ENCODE measurements at places on chromosomes 12 and 14.

DNA sequence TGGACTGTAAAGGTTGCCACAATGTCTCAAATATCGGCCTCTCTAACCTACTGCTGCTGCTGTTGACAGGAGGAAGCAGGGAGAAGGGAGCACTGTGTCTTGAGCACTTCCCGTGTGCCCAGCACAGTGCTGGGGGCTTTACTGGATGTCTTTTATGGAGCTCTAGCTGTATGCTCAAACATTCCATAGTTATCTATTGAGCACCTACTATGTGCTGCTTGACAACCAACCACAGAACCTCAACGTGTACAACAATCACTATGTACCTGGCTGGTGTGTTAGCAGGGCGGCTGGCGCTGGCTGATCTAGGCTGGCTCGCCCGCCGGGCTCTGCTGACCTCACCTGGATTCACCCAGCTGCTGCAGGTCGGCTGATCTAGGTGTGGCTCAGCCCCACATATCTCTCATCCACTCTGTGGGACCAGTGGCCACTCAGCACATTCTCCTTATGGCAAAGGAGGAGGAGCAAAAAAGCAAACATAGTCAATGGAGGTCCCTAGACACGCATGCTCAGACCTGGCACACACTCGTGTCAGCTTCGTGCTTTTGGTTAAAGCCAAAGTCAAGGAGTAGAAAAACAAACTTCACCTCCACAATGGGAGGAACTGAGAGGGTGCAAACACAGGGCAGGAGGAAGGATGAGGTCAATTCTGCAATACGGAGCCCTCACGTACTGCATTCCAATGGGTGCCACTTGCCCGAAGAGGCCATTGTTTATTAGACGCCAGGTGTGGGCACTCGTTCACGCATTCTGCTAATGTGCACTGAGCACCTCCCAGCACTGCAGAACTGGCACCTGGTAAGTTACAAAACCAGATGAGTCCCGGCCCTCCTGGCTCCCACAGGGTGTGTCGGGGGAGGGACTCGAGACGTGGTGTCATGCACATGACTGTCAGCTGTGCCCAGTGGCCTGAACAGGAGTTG is 147.2 kb downstream of the SCARB1 start:
- DNase-seq: no peak

DNA sequence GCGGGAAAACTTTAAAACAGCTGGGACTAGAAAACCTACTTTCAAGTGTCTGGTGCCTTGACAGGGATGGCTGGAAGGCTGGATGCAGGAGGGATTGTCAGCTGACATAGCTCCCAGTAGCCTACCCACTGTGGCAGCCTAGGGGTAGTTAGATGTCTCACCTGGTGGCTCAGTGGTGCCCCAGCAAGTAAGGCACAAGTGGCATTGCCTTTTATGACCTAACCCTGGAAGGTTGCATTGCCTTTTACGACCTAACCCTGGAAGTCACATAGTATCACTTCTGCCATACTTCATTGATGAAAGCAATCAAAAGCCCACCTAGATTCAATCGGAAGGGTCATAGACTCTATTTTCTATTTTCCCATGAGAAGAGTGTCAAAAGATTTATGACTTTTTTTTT is 724.7 kb upstream of the TBX3 start:
- no peak for DNase-seq

DNA sequence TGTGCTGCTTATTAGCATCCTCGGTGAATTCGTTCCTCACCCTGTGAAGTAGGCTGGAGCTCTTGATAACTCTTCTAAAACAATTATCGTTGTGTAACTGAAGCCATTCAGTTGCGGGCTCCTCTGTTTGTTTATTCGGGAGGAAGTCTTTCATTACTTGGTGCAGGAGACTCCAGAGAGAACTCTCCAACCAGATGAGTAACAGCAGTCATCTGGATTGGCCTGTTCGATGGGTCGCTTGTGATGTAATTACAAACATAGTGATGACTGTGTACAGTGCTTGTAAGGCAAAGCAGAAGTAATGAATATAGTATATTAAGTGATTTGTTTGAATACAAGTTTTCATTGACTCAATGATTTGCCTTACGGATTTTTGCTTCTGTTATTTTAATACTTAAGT is 10.9 kb downstream of the ATP6V0A2 start:
- no peak for DNase-seq

DNA sequence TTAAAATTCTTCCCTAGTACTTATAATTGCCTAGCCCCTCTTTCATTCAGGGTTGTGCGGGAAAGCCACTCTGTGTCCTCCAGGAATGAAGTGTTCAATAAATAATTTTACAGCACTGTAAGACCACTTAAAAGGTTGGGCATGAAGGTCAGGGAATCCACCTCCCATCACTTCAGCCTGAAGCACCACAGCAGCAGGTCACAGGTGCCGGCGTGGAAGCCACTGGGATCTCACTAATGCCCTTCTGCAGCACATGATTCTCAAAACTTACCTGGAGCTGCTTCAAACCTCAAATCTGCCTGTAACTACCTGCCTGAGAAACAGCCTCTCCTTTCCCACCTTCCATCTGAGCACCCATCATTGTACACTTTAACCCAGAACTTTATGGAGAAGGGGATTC is 159.5 kb downstream of the ANO4 start:
- no peak for DNase-seq

GRCh38 chr12:94309373-94309772 is 150.3 kb downstream of the CEP83 start:
- DNase-seq: no peak

DNA sequence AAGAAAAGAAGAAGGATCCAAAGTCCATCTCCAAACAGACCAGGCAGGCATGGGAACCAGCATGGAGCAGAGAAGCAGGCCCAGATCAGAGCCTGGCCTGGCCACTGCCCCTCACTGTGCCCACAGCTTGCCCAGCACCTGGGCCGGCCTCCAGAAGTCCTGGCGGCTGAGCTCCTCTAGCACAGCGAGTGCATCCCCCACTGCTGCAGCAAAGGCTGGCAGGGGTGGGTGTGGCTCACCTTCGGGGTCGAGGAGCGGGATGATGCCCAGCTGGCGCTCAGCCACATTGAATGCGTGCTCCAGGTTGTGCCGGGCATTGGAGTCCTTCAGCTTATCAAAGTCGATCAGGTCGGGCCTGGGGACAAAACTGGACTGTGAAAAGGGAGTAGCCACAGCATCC is 78.7 kb downstream of the SPTB start:
- DNase-seq: no peak

All from ELR (cell line).